Posterior cingulate gyrus (tissue), 11 donors: ENCODE measurements at places on chromosomes 2 and 18.

GRCh38 chr2:108101481-108101880, 115.2 kb downstream of the SLC5A7 start:
- no peak for DNase-seq

DNA sequence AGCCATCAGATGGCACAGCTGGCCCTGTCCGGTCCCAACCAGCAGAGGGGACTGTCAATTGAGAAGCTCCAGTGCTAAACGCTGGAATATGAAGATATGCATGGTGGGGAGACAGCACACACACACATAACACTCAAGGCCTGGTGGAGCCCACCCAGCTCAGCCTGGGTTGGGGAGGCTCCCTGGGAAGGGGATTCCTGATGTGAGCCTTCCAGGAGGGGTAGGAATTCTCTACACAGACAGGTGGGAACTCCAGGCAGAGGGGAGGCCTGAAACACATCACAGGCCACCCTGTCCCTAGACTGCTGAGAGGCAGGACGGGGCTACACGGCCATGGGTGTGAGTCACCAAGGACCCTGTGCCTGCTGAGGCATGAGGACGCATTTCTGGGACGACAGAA, 49.4 kb upstream of the SH3RF3 start:
- no peak for DNase-seq

DNA sequence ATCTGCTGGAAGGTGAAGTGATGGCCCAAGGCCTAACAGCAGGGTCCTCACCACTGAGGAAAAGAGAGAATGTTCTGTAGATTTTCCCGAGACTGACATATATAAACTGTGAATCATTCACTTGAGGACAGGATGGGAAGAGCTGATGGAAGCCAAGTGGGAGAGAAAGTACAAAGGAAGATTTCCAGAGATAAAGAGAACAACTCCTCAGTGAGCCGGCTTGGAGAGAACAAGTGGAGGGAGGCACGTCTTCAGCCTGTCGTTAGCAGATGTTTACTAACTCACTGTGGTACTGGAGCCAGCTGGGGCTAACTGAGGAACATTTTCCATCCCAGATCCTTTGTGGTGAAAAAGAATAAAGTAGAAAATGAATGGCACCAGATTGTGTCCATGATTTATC, 552.9 kb upstream of the TNP1 start:
- peak; percentile 85 for DNase-seq

- no peak for DNase-seq
Measured at GRCh38 chr2:30583204-30583749, 136.2 kb downstream of the LCLAT1 start.

DNA sequence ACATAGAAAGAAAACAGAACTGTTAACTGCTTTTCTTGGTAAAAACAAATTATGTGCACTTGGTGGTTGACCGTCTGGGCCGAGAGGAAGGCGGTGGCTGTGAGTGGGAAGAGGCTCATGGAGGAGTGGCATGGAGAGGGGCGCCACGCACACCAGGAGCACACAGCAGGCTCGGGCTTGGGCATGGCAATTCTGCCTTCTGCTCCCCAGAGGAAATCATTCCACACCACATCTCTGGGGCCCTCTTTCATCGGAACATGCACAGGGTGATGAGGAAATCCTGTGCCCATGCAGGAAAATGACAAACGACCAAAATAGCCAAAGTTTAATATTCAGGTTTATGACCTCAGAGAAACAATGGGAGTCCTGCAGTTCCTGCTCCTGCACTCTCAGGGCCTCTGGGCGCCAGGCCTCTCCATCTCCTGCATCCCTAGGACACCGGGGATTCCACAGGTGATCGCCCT, 26.4 kb downstream of the WDFY1 start:
- DNase-seq, result no peak

GRCh38 chr2:193505620-193506019, 1310.9 kb upstream of the TMEFF2 start:
- no peak for DNase-seq

- DNase-seq, result no peak
Measured at GRCh38 chr2:226994775-226995174, 158.9 kb downstream of the RHBDD1 start.

- peak; percentile 69 for DNase-seq
Measured at GRCh38 chr2:217983276-217984233, 19.2 kb downstream of the TNS1 start.

GRCh38 chr2:215454519-215455246, 18.8 kb upstream of the FN1 start:
- DNase-seq, result no peak

DNA sequence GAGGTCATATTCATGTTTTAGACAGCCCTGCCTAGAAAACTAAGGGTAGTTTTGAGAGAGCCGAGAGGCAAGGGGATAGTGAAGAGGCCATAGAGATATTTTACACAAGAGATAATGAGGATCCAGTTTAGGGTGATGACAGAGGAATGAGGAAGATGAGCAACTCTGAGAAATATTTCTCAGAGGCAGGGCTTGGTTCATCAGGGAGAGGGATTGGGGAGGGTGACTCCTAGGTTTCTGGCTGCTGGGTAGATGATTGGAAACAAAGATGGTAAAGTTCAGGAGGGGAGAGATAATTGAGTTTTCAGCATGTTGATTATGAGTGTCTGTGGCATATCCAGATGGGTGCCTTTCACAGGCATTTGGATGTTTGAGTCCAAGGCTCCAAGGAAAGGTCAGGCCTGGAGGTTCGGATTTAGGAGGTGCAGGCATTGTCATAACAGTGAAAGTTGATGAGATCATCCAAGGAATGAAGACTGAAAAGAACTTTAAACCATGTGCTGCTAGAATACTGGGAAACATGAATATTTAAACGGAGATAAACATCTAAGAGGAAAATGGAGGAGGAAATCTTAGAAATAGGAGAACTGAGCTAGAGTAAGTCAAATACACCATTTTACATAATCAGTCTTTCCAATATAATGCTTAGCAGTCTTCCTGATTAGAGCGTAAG, 7.4 kb downstream of the MYL12B start:
- DNase-seq, result no peak

DNA sequence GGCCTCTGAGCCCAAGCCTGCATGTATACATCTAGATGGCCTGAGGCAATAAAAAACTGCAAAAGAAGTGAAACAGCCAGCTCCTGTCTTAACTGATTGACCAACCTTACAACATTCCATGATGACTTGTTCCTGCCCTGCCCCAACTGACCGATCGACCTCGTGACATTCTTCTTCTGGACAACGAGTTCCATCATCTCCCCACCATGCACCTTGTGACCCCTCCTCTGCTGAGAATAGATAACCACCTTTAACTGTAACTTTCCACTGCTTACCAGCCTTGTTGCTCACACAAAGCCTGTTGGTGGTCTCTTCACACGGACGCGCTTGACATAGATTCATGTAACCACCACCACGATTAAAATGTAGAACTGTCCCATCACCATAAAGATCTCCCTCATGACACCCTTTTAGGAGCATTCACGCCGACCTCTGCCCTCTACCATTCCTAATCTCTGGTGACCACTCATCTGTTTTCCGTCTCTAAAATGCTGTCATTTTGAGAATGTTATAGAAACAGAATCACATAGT, 120.1 kb upstream of the REV1 start:
- DNase-seq, result no peak

GRCh38 chr2:240438810-240439697, 3.6 kb downstream of the GPC1 start:
- peak; percentile 25 for DNase-seq

DNA sequence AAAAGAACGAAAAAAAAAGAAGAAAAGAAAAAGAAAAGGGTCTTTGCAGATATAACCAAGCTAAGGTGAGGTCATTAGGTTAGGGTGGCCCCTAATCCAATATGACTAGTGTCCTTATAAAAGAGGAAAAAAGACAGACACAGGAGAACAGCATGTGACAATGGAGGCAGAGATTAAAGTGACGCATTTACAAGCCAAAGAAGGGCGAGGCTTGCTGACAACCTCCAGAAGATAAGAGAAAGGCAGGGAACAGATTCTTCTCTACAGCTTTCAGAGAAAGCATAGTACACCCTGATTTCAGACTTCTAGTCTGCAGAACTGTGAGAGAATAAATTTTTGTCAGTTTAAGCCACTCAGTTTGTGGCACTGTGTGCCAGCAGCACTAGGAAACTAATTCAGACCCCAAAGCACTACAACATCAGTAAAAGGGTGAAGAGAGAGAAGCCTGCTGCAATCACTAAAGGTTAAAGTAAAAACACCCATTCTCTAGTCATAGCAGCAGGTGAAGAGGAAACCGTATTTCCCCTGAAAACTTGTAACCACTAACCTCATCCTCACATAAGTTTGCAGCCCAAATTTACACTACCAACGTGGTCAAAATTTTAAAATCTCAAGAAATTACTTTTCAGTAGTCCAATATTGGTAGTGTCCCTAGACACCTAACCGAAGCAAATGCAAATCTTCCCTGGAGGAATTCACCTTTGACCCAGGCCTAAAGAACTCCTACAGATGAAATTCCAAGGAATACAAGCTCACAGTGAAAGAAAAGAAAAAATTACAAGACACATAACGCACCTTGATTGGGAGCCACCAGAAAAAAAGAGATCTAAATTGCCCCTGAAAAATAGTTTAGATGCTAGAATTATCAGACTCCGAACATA, 17.5 kb downstream of the REEP1 start:
- DNase-seq, result no peak

GRCh38 chr2:239936838-239937581, 88.1 kb downstream of the NDUFA10 start:
- peak; percentile 45 for DNase-seq

GRCh38 chr2:219442256-219443015, 7.8 kb downstream of the SPEG start:
- DNase-seq, result peak; percentile 70

- no peak for DNase-seq
Measured at GRCh38 chr2:213104092-213104902, 47.1 kb downstream of the IKZF2 start.

DNA sequence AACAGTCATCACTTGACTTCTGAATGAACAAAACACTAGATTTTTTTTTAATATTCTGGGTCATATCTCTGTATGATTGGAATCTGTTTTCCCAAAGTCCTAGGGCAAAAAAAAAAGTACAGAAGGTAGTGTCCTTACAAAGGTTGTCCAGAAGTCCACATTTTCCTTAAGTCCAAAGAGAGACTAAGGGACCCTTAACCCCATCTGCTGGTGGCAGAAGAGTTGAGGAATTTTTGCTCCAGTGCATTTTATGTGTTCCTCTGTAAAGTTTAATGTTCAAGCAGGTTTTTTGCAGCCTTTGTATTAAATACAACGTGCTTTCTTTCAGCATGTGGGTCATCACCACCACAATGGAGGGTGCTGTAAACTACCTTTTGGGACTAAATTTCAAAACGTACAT, 215.9 kb downstream of the SP3 start:
- no peak for DNase-seq

- DNase-seq, result no peak
Measured at GRCh38 chr2:238358769-238359168, 38.5 kb downstream of the TRAF3IP1 start.

DNA sequence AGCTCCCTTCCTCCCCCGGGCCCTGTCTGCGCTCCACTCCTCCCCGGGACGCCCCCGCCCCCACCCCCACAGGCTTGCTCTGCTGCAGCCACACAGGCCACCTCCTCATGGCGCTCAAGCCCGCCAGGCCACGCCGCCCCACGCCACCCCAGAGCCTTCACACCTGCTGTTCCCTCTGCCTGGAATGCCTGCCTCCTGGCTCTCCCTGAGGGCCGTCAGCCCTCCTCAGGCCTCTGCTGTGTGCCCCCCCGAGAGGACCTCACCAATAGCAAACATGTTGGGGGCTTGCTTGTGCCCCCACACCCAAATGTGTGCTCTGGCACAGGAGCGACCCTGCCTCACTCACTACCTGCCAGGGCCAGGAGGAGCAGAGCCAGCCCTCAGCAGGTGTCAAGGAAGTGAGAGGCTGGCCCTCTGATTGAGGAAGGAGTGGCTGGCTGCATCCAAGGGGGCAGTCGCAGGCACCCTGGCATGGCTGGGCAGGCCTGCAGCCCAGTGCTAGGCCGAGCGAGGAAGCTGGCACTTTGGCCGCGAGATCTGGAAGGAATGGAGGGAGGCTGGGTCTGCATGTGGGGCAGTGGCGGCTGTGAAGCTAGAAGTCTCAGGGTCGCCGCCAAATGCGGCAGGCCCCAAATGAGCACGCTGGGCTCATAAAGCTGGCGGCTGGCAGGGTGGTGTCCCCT, 86.5 kb downstream of the INHBB start:
- DNase-seq, result no peak

DNA sequence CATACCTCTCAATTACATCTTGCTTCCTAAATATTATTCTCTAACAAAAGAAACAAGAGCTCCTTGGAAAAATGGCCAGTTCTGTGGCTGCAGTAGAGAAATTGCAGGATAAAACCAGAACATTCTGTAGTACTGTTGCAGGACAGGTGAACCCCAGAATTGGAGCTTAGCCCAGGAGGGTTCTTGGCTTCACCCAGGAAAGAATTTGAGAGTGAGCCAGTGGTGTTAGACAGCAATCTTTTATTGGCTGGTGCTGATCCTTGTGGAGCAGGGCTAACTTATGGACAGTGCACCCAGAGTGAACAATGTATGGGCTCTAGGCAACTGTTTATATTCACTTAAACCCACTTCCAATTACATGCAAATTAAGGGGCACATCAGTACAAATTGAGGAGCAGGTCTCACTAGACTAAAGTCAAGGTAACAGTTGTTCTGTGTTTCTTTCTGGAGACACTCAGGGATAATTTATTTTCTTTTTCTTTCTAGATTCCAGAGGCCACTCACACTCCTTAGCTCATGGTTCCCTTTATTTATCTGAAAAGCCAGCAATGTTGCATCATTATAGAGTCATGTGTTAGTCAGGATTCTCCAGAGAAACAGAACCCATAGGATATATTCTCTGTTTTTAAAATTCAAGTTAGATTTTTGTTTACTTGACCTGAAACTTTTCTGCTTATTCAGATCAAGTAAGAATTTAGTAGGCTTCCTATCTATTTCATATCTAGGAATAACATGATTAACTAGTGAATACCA, 348.1 kb downstream of the CCDC85A start:
- DNase-seq, result no peak
